Uterine smooth muscle cell (primary cell): ENCODE measurements at places on chromosomes 2 and 18. TPM values are rescaled to one million over a fixed set of nuclear protein-coding genes. Genes with fewer than 3 reads are reported as not detected.

CDC42EP3 gene
- 26.0 and 32.9 TPM in 2 replicates for total RNA-seq

HRH4 gene
- under 0.01 and 0.12 TPM in 2 replicates for total RNA-seq

KLHL30 gene
- total RNA-seq, result 0.62 TPM in 1 of 2 replicates, not detected in the other

ATOH8 gene
- total RNA-seq, result 4.5 and 5.1 TPM in 2 replicates

SERPINB4 gene
- total RNA-seq, result not detected in 2 replicates

SLC40A1 gene
- total RNA-seq, result 2.4 and 9.5 TPM in 2 replicates
